ENCODE measurements at places on chromosomes 7 and 10.

DNA sequence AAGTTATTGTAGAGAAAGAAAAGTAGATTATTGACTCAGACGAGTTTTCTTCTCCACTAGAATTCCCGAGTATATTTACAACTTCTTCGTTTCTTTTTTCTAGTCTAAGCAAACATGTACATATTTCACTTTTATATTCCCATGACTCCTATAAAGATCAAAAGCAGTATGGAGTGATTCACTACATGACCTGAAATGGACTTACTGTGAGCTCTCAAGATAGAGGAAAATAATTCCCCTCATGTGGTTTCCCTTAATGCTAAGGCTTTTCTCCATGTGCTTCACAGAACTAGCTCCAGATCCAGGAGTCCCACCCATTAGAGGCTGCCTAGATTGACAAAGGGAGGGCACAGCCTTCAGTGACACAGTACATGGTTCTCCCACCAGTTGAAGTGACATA lies 823.1 kb upstream of the LRRTM3 start:
- no peak for DNase-seq

GRCh38 chr10:128854204-128854603 lies 612.8 kb upstream of the MGMT start:
- no peak for DNase-seq

DNA sequence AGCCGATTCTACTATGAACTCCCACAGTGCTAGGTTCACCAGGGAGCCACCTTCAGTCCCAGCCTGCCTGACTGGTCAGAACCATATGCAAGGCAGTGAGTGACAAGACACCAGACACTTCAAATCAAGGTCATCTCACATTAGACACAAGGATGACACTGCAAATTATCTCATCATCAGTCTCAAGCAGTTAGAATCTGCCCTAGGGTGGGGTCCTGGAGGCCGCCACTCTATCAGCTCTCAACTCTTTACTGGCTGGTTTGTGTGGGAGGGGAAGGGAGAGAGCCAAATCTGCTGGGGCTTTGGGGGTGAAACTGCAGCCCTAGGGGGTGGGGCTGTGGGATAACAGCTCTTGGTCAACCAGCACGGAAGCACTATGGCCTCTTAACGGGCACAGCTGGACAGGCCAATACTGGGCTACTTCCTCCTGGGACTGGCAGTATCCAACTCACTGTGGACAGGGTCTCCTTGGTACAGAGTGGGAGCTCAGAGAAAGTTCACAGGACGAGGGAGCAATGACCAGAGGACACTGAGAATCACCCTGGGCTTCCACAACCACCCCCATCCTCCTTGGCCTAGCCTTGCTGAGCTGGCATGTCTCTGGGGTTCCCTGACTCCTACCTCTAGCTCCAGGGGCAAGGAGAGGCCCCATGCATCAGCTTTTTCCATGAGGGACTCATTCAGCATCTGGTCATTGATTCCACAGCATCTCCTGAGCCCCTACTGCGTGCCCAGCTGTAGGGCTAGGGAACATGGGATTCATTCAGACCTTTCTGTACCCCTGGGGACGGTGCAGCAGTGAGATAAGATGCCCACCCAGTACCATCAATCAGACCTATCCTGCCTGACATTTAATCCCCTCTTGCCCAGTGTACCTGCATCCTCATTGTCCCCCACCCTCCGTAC lies 5.4 kb downstream of the GPRIN2 start:
- peak; percentile 9 for DNase-seq

GRCh38 chr7:39582536-39582935 lies 16.3 kb downstream of the YAE1 start:
- DNase-seq, result no peak

- DNase-seq, result no peak
Measured at GRCh38 chr10:75967491-75967890, 536.1 kb downstream of the LRMDA start.

DNA sequence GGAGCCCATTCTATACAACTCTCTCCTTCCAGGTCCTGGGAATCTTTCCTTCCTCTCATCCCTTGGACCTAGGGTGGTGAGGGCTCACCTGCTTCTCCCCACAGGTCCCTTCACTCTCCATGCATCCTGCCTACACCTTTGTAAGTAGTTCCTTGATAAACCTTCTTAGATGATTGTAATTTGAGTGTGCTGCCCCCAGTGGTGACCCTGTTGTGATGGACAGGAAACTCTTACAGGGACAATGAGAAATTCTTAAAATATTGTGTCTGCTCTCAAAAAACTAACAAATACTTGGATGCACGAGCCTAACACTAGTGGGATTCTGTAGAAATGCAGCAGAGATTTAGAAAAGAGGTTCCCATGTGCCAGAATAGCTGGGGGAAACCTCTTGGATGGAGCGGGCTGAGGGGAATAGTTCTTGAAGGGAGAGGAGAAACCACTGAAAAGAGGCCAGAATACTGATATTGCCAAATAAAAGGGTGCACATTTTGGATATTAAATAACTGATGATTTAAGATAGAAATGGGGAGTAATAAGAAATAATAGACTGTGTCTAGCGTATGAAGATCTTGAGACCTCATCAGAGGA lies 6.7 kb upstream of the PAXIP1 start:
- DNase-seq, result peak; percentile 34

DNA sequence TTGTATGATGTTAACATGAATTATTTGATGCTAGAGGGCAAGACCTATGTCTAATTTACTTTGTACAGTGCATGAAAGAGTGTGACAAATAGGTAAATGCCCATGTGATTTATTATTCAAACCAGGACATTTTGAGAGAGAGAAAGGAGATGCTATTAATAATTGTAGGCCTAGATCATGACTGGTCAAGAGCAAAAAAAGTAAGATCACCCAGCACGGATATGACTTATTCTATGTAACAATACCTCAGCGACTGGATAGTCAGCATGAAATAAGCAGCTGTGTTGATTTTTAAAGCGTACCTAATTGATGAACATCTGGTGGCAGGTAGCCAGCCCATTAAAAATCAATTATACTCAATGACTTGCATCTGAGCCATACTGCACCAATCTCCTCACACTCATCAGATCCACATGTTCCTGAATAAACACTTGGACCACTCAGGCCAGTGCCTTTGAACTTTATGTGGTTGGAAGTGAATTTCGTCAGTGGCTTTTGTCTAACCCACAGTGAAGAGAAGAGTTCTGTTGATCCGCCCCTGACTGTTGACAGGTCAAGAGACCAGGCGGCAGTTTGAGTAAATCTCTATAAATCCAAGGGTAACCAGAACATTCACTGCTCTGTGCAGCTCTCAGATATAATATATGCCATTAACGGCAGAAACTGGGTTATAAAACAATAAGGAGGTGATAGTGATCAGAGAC lies 435.3 kb downstream of the MDFIC start:
- no peak for DNase-seq

- DNase-seq, result no peak
Measured at GRCh38 chr7:54839575-54840213, 80.7 kb upstream of the SEC61G start.

DNA sequence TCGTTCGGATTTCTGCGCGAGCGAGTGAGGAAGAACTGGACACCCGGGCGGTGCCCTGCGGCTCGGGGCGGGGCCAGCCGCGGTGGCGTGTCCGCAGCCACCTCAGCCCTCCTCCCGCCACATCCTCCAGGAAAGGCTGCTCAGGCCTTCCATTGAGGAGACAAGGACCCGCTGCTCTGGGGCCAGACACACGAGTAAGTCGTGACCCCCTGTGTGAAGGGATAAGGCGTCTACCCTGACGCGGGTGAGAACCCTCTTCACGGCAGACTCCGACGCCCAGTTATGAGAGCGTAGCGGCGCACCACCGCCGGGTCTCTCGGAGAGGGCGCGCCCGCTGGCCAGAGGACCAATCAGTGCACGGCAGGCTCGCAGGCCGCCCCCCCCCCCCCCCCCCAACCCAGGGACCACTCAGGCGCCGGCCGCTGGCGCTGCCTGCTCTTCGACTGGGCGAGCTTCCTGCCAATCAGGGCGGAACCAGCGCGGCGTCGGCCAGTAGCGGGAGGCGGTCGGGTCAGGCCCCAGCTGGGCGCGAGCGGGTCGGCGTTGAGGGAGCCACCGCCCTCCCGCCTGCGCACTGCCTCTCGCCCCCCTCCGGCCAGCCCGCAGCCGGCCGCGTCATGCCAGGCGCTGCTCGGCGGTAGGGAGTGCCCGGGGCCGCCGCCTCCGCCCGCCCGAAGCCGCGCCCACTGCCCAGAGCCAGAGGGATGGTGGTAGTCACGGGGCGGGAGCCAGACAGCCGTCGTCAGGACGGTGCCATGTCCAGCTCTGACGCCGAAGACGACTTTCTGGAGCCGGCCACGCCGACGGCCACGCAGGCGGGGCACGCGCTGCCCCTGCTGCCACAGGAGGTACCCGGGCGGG lies at the start of gene KCTD7:
TSS of gene KCTD7 (plus strand) at position 521 of the 861 bp plus-strand sequence. CDS start at position 705, 184 bp downstream.
- DNase-seq, result peak; percentile 94

GRCh38 chr7:149860821-149861727 lies 12.7 kb upstream of the ATP6V0E2 start:
- no peak for DNase-seq

GRCh38 chr7:37643876-37644275 lies 39.7 kb upstream of the GPR141 start:
- no peak for DNase-seq

DNA sequence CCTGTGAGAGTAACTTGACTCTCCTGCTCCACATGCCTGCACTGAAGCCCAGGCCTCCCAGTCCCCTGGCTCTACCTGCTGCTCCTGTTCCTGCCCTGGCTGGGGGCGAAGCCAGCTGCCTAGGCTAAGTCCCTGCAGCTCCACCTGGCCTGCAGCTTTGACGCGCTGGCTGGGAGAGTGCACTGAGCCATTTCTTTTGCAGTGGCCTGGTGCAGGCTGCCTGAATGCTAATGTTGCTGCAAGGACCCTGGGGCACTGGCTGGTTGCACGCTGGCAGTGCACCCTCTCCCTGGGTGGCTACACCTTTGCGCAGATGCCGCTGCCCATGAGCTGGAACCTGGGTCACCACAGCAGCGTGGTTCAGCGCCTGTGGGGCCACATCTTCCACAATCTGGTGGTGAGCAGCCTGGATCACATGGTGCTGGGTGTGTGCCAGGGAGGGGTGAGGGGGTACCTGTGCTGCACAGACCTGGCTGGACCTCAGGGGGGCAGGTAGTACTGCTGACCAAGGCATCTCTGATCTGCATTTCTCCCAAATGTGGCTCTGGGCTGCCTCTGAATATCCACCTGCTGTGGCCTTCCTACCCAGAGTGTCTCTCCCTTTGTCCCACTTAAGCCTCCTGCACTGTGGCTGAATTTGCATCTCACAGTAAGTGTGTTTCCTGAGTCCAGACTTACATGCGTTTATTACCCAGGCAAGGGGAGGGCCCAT lies 20.0 kb downstream of the IMPDH1 start:
- DNase-seq, result no peak

GRCh38 chr7:104017001-104017400 lies 27.5 kb upstream of the RELN start:
- DNase-seq, result no peak

- DNase-seq, result no peak
Measured at GRCh38 chr10:83957168-83957947, 182.0 kb upstream of the GHITM start.

- DNase-seq, result no peak
Measured at GRCh38 chr7:100667331-100668068, 6.0 kb upstream of the GNB2 start.

DNA sequence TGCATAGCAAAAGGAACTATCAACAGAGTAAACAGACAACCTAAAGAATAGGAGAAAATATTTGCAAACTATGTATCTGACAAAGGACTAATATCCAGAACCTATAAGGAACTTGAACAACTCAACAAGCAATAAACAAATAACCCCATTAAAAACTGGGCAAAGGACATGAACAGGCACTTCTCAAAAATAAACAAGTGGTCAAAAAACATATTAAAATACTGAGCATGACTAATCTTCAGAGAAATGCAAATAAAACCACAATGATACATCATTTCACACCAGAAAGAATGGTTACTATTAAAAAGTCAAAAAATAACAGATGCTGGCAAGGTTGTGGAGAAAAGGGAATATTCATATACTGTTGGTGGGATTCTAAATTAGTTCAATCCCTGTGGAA lies 17.1 kb downstream of the MAGI2 start:
- no peak for DNase-seq

DNA sequence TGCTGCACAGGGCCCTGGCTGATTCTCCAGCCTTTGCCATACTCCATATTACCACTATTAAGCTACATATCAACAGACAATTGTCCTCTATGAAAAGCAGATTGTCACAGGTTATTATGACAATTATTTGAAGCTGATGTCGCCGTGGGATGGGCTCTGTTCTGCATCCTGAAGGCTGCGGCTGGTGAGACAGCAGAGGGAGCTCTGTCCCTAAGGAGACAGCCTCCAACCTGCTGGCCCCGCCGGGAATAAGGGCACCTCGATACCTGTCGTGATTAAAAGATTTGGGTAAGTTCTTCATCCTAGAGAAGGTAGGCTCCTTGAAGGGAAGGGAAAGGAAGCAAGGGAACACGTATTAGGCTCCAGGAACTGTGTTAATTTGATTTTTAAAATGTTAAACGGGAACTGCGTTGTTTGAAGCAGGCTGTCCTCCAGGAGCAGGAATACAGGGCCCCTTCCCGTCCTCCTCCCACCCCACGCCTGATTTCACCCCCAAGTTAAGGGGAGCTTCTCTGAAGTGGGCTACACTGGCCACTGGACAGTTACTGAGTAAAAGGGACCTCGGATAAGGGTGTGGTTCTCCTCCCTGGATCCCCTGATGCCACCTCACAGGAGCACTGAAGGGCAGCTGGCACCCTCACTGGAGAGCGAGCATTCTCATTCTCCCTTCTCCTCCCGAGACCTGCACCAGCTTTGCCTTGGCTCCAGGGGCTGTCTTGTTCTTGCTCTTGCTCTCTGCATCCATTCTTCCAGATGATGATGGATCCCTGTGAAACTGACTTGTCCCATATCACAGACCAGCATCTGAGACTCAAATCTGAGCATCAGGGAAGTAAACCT lies 11.8 kb upstream of the TIAL1 start:
- DNase-seq, result peak; percentile 36

GRCh38 chr10:71206911-71207310 lies 5.5 kb upstream of the UNC5B start:
- no peak for DNase-seq

GRCh38 chr10:97882142-97883091 lies 32.8 kb downstream of the GOLGA7B start:
- no peak for DNase-seq

All from activated naive CD4-positive, alpha-beta T cell treated with anti-CD3 and anti-CD28 coated beads, Interleukin-2, amount 50 U/mL, for 16 hours (primary cell).